ENCODE measurements at places on chromosomes 5 and 9.

DNA sequence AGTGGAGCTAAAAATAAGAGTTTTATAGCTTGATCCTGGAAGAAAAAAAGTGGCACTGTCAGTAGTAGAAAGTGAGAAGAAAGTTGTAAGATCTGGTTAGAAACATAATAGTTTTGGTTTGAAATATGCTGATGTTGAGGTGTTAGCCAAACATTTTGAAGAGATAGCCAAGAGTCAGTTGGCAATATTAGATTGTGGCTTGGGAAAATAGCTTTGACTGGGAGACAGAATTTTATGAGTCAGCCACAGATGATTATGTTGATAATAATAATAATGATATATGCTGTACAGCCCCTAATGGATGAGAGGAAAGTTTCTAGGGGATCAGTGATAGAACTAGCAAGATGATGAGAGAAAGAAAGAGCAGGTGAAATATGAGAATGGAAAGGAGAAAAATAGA lies 12.4 kb upstream of the CDH18 start:
- DNase-seq: no peak

- DNase-seq: no peak
Observed at GRCh38 chr9:36966371-36967097, 67.5 kb downstream of the PAX5 start.

GRCh38 chr5:147170603-147171002 lies 64.2 kb upstream of the STK32A start:
- no peak for DNase-seq

GRCh38 chr9:123300554-123300953 lies 32.2 kb upstream of the STRBP start:
- no peak for DNase-seq

- DNase-seq: no peak
Observed at GRCh38 chr5:100131161-100131560, 404.0 kb upstream of the FAM174A start.

GRCh38 chr9:134301387-134302129 lies 24.7 kb upstream of the RXRA start:
- DNase-seq: no peak

DNA sequence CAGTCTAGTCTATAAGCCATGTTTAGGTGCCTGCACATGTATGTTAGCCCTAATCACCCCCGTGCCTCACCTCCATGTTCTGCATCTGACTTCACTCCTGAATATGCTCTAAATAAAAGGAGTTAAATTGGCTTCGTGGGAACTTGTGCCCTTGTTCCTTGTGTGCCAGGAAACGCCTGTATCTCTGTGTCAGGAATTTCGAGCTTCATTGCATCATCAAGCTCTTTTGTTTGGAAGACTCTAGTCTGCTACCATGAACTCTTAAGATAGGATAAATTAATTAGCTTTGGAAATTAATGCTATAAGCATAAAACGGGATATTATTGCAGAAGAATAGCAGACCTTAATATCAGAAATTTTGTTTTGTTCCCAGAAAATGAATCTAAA lies 99.2 kb downstream of the ADCY2 start:
- DNase-seq: no peak

GRCh38 chr5:112217843-112218579 lies 201.1 kb downstream of the EPB41L4A start:
- DNase-seq: no peak

DNA sequence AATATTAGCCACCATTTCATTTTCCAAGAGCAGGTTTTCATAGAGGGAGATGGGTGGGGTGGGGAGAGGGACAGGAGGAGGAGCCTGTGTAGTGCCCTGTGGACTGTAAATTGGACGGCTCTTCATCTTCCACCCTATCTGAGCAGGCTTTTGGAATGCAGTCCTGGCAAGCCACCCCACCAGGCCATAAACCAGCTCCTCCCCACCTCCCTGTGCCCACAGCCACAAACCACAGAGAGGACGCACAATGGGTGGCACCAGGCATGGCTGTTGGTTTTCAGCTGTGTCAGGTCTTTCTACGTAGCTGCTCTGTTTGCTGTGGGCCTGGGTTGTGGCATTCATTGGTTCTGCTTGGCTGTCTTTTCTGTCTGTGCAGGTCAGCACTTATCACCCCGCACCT lies 58.0 kb downstream of the PLAC8L1 start:
- no peak for DNase-seq

GRCh38 chr5:134758176-134758503 lies 439 bp upstream of the DDX46 start:
- DNase-seq: no peak

DNA sequence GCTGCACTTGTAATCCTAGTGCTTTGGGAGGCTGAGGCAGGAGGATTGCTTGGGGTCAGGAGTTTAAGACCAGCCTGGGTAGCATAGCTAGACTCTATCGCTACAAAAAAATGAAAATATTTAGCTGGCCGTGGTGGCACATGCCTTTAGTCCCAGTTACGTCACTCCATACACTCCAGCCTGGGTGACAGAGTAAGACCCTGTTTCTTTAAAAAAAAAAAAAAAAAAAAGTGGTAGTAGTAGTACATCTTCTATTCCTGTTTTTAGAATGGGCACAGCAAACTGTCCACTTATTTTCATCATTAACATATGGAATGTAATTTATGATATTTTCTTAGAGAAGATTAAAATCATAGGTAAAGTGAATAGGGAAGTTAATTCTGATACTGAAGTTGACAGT lies 48.2 kb downstream of the TRIO start:
- no peak for DNase-seq

DNA sequence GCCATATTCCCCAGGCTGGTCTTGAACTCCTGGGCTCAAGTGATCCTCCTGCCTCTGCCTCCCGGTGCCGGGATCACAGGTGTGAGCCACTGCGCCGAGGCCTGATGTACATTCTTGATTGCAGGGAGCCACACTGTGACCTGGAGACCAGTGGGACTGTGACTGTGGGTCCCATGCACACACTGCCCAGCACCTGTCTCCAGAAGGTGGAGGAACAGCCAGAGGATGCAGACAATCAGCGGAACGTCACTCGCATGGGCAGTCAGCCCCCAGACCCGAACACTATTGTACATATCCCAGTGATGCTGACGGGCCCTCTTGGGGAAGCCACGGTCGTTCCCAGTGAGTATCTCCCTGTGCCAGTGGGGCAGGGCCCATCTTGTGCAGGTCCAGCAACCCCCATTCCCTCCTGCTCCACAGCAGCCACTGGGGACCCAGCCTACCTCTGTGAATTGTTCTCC lies 147.3 kb downstream of the CACNA1B start:
- DNase-seq: no peak

DNA sequence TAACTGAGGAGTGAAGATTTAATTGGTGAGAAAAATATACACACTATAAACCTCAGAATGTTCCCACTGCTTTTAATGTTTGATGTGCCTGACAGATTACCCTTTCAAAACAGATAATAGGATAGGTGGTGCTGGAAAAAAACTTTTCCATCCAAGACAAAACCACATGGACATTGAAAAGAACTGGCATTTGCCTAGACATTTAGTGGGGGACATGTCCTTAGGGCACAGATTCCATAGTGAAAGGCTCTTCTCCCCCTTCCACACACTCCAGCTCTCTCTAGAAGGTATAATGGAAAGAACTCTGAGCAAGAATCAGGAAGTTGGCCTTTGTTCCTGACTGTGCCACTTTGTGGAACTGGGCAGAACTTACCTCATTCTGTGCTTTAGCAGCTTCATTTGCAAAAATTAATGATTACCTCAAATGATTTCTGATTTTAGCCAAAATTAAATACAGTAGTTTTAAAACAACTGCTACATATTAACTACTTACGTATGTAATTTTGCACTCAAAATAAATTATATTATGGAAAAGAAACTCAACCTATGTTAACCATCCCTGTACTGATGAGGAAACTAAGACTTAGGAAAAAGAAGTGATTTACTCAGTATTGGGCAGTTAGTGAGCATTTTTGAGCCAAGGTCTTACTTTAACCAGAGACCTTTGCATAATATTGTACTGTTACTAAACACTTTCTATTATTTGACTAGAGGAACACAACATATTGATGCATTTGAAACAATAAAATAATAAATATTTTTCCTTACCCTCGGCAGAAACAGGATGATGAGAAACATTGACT lies 43.3 kb downstream of the TMC1 start:
- DNase-seq: no peak

GRCh38 chr5:136132087-136132486 lies 558 bp upstream of the SMAD5 start:
- no peak for DNase-seq

GRCh38 chr9:105333076-105333475 lies 88.6 kb downstream of the SLC44A1 start:
- peak; percentile 43 for DNase-seq

- DNase-seq: no peak
Observed at GRCh38 chr5:8700671-8701070, 831.7 kb downstream of the MTRR start.

DNA sequence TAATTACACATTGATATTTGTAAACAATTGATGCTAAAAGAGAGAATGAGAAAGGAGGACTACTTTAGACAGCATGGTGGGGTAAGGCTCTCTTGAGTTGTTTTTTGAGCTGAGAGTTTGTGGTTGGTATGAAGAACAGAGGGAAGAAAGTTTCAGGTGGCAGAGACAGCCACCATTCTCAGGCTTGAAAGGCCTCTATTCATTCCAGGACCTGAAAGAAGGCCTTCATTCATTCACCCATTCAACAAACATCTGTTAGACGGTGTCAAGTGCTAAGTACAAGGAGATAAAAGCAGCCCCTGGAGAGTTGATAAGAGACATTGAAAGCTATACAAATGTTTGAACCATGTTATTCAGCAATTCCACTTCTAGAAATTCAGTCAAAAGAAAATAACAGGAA lies 21.7 kb upstream of the ADAM19 start:
- DNase-seq: no peak

GRCh38 chr5:60036192-60036938 lies 142.8 kb upstream of the PDE4D start:
- no peak for DNase-seq

DNA sequence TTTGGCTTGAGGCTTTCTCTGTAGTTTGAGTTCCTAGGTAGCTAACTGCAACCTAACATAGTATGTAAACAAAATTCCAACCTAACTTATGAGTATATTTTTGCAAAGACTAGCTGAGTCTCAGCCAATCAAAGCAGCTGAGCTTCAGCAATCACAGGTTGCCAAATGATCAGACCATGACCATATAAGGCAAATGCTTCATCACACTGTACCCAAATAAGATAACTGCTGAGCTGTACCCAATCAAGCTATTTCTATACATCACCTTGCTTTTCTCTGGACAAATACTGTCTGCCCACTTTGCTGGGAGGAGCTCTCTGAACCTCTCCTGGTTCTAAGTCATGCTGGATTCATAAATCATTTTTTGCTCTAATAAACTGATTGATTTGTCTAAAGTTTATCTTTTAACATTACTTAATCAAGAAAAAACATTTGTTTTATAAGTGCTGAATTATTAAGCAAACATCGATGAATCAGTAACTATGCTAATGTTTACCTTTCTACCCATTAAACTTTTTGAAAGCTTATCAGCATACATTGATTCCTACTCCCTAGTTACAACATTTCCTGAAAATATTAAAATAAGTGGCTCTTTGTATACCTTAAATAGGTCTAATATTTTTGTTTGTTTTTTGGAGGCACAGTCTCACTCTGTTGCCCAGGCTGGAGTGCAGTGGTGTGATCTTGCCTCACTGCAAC lies 129.7 kb upstream of the PCA3 start:
- DNase-seq: peak; percentile 83

GRCh38 chr5:90338712-90339372 lies 70.7 kb downstream of the CETN3 start:
- no peak for DNase-seq

DNA sequence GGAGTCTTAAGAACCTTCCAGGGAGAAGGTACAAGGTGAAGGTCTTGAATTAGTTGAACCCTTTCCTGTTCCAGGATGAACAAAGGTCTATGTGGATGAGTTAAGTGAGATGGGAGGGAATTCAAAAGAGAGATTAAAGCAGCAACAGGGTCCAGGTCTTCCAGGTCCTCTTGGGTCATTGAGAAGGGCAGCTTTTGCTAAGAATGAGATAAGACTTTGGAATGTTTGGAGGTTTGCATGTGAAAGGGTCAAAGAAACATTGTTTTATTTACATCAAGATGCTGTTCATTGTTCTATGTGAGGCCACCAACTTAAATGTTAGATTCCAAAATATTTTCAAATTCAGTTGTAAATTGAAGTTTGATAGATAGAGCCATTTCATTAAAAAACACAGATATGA lies 463.9 kb downstream of the ANXA1 start:
- no peak for DNase-seq

DNA sequence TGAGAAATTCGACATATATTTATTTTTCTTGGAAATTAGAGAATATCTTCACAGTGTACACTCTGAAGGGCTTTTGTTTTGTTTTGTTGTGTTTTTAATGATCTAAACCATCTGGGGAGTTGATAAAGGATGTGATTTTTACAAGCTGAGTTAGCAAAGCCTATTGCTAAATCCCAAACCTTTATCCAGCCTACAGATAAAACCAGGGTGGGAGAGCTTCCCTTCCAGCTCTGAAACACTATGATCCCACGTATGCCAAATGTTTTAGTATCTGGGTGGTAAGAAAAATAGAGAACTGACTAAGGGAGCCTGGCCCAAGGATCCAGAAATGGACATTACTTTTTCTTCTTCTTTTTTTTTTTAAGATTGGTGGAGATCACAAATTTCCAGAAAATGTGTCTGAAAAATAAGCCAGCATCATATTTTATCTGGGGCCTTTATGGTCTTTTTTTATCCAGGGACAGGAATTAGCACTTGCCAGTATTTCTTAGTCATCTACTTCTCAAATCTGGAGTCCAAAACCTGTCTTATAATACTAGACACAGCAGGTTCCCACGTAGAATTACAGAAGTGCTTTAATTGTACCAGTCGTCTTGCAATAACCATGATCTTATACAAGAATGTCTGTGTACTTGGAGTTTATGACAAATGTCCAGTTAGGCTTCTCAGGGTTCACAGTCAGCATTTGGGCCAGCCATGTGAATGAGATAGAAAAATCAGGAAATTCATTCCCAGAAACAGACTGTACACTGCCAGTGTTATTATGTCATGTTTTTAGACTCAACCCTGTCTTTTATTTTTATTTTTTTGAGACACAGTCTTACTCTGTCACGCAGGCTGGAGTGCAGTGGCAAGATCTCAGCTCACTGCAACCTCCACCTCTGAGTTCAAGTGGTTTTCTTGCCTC lies 290.8 kb upstream of the MPDZ start:
- DNase-seq: peak; percentile 94

- DNase-seq: no peak
Observed at GRCh38 chr5:89309268-89309667, 426.3 kb upstream of the MEF2C start.

- peak; percentile 76 for DNase-seq
Observed at GRCh38 chr5:134242146-134242545, 16.3 kb upstream of the PPP2CA start.

DNA sequence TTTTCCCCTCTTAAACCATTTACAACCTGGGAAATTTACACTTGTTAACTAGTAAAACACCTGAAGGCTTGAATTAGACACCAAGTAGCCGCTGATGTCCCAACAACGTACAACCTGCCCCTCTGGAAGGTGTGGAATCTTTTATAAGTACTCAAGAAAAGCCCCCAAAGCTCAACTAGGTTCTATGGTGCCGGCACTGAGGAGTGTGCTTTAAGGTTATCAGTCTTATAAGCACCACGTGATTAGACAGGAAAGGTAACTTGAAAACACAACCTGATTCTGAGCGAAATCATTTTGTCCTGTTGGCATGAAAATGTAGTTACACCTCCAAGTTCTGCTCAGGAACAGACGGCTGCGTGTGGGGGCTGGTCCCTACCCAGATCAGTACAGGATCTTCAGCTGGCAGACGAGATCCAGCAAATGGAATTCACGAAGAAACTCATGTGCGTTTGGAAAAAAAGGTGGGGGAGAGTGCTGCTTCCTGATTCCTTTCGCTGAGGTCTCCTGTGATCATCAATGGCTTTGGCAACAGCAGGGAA lies 195.5 kb downstream of the MEF2C start:
- no peak for DNase-seq

GRCh38 chr9:127215268-127216209 lies 49.0 kb upstream of the GARNL3 start:
- no peak for DNase-seq

All from fibroblast of pulmonary artery (primary cell).